Natural killer cell (primary cell): ENCODE measurements at places on chromosomes 1 and 21. TPM values are rescaled to one million over a fixed set of nuclear protein-coding genes. Genes with fewer than 3 reads are reported as not detected.

The LCE1E gene
- not detected for total RNA-seq

The CSMD2 gene
- total RNA-seq, result not detected

The UMODL1 gene
- not detected for total RNA-seq

The AQP10 gene
- total RNA-seq, result 0.82 TPM

The THEM5 gene
- total RNA-seq, result not detected

The SPATA21 gene
- total RNA-seq, result 0.36 TPM

The IL10 gene
- 1.0 TPM for total RNA-seq

The HSF2BP gene
- total RNA-seq, result not detected

The GBP1 gene
- total RNA-seq, result 41.2 TPM

The GBP5 gene
- total RNA-seq, result 249 TPM

The OR2G6 gene
- total RNA-seq, result not detected

The SPRR2E gene
- total RNA-seq, result not detected

The SIM2 gene
- total RNA-seq, result not detected

The LPAR3 gene
- total RNA-seq, result not detected

The MYBPH gene
- total RNA-seq, result not detected

The MRPL24 gene
- total RNA-seq, result 18.7 TPM

The KIF17 gene
- total RNA-seq, result not detected

The SHCBP1L gene
- not detected for total RNA-seq

The C1orf210 gene
- total RNA-seq, result not detected

The CFAP107 gene
- not detected for total RNA-seq

The OR2T11 gene
- not detected for total RNA-seq

The HUNK gene
- total RNA-seq, result not detected

The GCSAML gene
- total RNA-seq, result 1.4 TPM

The BCAN gene
- total RNA-seq, result 0.18 TPM

The KRTAP22-1 gene
- not detected for total RNA-seq

The FLG gene
- not detected for total RNA-seq

The ARHGEF11 gene
- 2.4 TPM for total RNA-seq

The RGS2 gene
- total RNA-seq, result 154 TPM

The SH2D1B gene
- total RNA-seq, result 133 TPM

The OR2L8 gene
- total RNA-seq, result not detected

The MEX3A gene
- 0.16 TPM for total RNA-seq

The SYT6 gene
- total RNA-seq, result not detected

The CASQ2 gene
- not detected for total RNA-seq

The IGSF21 gene
- not detected for total RNA-seq

The BRWD1 gene
- total RNA-seq, result 93.8 TPM

The TDRD10 gene
- 0.38 TPM for total RNA-seq

The HSD3B2 gene
- total RNA-seq, result not detected

The SCNM1 gene
- 52.3 TPM for total RNA-seq

The PLEKHN1 gene
- total RNA-seq, result 1.3 TPM

The GPATCH2 gene
- 11.7 TPM for total RNA-seq

The PDC gene
- total RNA-seq, result not detected

The DDX59 gene
- total RNA-seq, result 39.9 TPM

The DNAJC11 gene
- total RNA-seq, result 28.7 TPM

The TTC34 gene
- total RNA-seq, result 1.2 TPM

The ERRFI1 gene
- total RNA-seq, result 4.0 TPM

The PTCH2 gene
- 3.1 TPM for total RNA-seq

The BGLAP gene
- 1.6 TPM for total RNA-seq

The IQGAP3 gene
- total RNA-seq, result 0.14 TPM

The KLHL12 gene
- 19.2 TPM for total RNA-seq

The TNFRSF25 gene
- 41.5 TPM for total RNA-seq

The CRYAA gene
- total RNA-seq, result not detected
